Fibroblast of skin of scalp (primary cell): ENCODE measurements at places on chromosomes 3 and 15.
A peak's percentile ranks its signal among the peaks of the same experiment; 100 is the strongest.

- DNase-seq: no peak
Observed at GRCh38 chr3:36211652-36211999, 168.7 kb upstream of the STAC start.

DNA sequence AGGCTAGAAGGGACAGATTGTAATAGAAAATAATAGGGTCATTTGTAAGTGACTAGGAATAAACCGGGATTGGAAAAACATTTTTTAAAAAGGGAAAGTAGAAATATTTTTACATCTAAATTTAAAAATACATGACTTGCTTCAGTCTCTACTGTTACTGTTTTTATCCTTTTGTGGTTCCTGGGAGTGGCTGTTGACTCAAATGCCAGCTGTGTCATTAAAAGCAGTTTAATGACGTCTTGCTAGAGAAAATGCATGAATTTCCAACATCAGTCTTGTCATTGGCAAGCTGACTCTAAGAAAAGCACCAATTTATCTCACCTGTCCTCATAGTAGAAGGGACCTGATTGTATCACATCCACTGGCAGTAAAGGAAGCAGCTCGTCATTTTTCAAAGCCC is 16.7 kb upstream of the LCMT2 start:
- no peak for DNase-seq

GRCh38 chr3:144181062-144181461 is 209.4 kb downstream of the DIPK2A start:
- DNase-seq: no peak

DNA sequence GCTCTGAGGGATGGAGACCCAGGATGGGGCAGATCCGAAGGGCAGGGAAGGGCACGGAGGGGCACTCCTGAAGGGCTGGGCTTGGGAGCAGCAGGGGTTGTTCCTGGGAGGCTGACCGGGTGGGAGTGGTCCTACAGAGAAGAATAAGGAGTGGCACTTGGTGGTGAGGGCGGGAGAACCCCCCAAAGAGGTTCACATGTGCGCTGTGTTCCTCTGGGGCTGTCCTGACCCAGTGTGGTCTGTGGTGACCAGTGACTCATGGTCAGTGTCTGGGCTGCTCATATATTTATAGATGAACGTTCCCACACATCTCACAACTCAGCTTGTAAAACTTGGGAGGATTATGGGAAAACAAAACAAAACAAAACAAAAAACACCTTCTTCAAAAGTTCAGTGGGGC is 10.0 kb downstream of the TRPM1 start:
- DNase-seq: peak; percentile 38

DNA sequence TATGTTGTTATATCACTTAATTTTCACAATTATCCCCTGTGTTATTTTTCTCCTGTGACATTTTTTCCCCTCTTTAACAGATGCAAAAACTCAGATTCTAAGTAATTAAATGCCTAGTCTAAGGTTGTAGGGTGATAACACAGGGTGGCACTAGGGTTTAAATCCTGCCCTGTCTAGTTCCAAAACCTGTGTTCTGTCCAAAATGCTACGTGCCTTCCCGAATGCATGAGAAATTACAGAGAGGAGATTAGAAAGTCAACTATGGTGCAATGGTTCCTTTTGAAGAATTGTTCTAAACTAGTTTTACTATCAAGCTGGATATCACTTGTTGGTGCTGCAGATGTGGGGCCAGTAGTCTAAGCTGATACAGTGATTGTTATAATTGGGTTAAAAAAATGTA is 108.0 kb downstream of the DIPK2A start:
- no peak for DNase-seq

DNA sequence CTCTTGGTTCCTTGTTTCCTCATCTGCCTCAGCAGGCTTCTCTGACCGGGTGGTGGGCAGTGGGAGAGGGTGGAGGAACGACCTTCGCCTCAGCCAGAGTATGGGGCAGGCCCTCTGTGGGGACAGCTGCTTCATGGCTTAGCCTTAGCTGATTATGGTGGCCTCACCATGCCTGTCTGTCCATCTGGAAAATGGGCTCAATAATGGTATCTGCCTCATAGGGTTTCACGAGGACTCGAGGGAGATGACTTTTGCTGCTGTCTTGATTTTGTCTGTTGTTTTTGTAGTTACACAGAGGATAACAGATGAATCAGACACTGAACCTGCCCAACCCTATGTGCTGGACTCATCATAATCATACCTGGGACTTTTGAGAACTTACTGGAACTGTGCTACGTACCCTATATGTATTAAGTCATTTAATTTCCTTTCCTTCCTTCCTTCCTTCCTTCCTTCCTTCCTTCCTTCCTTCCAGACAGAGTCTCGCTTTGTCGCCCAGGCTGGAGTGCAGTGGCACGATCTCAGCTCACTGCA is 46.5 kb downstream of the CDC25A start:
- DNase-seq: no peak

DNA sequence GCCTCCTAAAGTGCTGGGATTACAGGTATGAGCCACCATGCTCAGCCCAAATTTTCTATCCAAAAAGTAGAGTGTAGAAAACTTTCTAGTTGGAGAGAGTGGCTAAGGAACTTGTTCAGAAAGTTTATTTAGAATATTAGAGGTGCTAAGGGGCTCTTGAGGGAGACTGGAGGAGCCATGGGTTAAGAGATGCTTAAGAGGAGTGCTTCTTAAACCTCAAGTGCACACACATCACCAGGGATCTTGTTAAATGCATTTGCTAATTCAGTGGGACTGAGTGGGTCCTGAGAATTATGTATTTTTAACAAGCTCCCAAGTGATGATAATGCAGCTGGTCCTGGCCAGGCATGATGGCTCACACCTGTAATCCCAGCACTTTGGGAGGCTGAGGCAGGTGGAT is 29.7 kb upstream of the SLMAP start:
- no peak for DNase-seq

DNA sequence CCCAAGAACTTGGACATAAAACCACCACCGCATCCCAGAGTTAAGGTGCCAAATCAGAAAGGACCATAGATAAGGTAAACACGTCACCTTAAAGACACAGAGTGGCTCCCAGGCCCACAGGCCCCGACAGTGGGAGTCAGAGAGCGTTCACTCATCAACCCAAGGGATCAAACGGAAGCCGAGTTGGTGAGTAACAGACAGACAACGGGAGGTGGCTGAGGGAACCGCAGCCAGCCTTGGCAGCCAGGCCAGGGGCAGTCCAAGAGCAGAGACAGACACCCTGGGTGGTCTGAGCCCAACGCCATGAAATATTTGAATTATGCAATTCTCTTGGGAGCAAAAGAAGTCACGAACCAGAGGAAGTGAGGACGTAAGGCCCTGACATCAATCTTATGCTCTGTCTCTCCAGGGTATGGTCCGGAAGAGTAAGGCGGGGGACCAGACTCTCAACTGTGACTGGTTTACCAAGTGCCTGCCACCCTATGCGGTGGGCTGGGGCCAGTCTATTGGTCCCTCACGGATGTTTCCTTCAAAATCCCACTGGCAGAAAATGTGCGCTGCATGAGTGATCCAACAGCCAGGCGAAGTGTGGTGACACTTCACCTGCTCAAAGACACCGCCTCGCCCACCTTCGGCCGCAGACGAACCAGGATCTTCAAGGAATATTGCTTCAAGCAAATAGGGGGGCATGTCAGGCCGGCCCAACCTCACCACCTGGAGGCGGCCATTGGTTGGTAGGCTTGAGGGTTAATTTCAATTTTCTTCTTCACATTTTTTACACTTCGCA is 34.3 kb downstream of the TMEM44 start:
- DNase-seq: peak; percentile 99

- no peak for DNase-seq
Observed at GRCh38 chr3:100317912-100318311, 16.6 kb upstream of the NIT2 start.

GRCh38 chr15:90192961-90193786 is 8.0 kb upstream of the SEMA4B start:
- no peak for DNase-seq

DNA sequence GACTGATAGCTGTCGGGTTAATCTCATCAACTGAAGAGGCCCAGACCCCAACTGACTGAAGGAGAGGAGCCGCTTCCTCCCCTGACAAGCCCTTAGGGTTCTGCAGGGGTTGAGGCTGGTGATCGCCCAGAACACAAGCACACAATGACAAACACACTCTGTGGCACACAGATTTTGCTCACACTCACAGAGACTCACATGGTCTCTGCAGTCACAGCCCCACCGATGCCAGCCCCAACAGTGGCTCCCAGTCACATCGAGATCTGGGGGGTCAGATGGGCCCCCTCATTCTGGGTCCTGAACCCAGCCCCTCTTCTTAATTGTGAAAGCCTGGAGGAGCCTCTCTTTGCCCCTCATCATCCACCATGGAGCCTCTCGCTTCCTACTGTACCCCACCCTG is 16.7 kb downstream of the PTH1R start:
- no peak for DNase-seq

- DNase-seq: no peak
Observed at GRCh38 chr3:50358355-50358910, 888 bp downstream of the TMEM115 start.

DNA sequence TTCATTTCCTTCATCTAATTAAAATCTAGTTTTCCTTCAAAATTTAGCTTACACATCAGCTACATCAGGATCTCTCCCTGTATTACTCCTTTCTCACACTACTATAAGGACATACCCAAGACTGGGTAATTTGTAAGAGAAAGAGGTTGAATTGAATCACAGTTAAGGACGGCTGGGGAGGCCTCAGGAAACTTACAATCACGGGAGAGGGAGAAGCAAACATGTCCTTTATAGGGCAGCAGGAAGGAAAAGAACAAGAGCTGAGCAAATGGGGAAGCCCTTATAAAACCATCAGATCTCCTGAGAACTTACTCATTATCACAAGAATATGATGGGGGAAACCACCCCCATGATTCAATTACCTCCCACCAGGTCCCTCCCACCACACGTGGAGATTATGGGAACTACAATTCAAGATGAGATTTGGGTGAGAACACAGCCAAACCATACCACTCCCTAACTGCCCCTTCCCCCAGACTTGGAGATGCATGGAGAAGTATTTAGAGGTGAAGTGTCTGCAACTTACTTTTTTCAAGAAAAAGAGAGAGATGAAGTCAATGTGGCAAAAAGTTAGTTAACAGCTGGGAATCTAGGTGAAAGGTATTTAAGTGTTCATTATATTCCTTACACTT is 21.3 kb downstream of the PRTG start:
- no peak for DNase-seq

DNA sequence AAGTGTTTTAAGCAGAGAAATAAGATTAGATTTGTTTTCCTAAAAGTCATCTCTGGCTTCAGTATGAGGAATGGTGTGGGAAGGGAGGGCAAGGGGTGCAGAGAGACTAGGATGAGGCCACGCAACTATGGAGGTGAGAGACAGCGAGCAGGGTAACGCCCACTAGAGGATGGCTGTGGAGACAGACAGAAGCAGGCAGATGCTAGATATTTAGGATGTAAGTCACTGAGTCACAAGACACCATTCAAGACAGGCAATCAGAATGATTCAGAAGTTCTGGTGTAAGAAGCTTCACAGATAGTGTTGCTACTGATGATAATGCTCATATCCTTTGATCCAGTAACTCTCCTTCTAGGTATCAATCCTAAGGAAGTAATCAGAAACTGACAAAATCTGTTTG is 19.1 kb downstream of the HSPBAP1 start:
- no peak for DNase-seq

DNA sequence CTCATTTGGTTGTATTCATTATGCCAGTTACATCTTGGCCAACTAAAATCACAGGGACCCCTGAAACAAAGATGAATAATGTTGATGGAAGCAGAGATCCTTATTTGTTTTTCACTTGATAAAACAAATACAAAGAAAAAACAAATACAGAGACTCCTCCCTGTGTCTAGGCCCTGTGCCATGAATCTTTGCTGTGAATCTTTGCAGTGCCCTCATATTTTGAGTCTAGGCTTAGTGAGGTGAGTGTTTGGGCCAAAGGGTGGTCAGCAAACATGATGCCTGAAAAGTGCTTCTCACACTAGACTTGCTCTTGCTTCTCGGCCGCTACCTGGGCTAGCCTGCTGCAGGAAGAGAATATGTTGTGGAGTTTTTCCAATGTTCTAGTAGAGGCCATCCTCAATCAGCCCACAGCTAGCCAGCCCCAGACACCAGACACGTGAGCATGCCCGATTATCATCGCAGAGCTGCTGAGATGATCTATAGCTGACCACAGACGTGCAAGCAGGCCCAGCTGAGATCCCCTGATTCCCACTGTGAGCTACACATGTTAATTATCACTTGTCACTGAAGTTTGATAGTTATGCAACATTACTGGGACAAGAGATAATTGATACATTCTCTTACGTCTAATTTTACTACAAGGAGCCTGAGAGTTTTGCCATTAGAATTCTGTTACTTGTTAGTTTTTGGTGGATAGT is 191.4 kb downstream of the THRB start:
- peak; percentile 47 for DNase-seq

GRCh38 chr15:99717161-99718009 is 15.9 kb downstream of the LYSMD4 start:
- DNase-seq: peak; percentile 26

DNA sequence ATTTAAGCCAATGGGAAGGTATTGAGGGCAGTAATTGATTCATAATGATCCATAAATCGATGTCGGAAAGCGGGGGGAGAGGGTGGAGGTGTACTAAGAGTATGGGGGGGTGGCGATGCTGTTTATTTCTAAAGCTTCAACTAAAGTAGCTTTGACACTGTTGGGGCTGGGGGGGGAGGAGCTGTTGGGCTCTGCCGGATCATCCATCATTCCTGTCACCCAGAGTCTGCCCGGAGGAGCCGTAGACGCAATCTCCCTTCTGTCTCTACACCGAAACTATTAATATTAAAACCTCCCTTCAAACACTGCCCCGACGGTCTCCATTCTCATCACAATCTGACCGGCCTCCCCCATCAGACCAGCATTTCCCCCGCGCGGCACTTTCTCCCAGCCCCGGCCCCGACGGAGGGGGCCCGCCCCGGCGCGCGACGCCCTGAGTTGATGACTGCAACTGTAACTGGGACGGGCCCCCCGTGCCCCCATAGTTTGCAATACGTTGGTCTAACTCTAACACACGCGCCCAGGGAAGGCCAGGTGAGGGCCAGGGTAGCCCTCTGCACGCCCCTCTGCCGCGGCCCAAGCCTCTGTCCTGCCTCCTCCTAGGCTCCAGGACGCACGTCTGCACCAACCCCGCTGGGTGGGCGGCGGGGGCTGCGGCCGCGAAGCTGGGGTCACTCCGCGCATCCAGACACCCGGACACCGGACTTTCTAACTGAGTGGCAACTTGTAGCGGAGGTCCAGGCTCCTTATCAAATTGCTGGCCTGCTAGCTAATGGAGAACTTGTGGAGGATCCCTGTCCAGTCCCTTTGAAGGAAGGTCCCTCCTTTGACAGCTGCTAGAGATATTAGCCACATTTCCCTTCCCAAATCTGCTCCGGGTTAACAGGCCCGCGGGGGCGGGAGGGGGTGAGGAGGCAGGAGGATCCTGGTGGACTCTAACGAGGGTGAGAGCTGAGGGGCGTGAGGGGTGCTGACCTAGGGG is 212.0 kb downstream of the MEIS2 start:
- peak; percentile 43 for DNase-seq

DNA sequence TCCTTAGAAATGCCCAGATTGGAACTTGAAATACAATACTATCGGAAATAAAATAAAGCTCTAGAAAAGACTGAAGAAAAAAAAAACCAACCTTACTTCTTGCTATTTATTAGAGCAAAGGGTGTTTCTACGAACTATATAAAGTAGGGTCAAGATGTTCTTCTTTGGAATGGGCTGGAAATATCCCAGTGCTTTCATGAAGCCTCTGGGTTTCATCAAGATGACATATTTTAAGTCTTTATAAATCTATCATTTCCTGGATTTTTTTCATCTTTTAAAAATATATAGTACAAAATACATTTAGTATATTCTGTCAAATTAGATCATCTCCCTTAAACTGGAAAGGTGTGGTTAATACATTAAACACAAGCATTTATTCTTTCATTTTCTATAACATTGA is 978.8 kb downstream of the NAALADL2 start:
- DNase-seq: no peak

GRCh38 chr3:13009132-13009945 is 63.9 kb downstream of the IQSEC1 start:
- DNase-seq: no peak
